A549 treated with CORT108297 at 1 μM for 4 hours (cell line): ENCODE measurements at places on chromosomes 11 and 22. TPM values are rescaled to one million over a fixed set of nuclear protein-coding genes. Genes with fewer than 3 reads are reported as not detected.

FLRT1 gene
- total RNA-seq = 0.03 to 0.07 TPM (median 0.06 TPM) in 5 replicates

XKR3 gene
- total RNA-seq = not detected in 5 replicates

LMO1 gene
- total RNA-seq = 2.2 to 3.2 TPM (median 2.8 TPM) in 5 replicates

HPS4 gene
- total RNA-seq = 14.5 to 15.9 TPM (median 15.6 TPM) in 5 replicates

PIWIL4 gene
- 0.07 to 0.47 TPM (median 0.15 TPM) in 5 replicates for total RNA-seq
